Stimulated activated CD8-positive, alpha-beta memory T cell treated with anti-CD3 and anti-CD28 coated beads, Interleukin-12 subunit alpha, Interleukin-12 subunit beta, amount 100 ng/mL, for 1 hour (primary cell): ENCODE measurements at places on chromosomes 11 and 22.
A peak's percentile ranks its signal among the peaks of the same experiment; 100 is the strongest.

- DNase-seq = no peak
These were observed 13.7 kb upstream of the NXPE2 start for GRCh38 chr11:114664641-114665040.

DNA sequence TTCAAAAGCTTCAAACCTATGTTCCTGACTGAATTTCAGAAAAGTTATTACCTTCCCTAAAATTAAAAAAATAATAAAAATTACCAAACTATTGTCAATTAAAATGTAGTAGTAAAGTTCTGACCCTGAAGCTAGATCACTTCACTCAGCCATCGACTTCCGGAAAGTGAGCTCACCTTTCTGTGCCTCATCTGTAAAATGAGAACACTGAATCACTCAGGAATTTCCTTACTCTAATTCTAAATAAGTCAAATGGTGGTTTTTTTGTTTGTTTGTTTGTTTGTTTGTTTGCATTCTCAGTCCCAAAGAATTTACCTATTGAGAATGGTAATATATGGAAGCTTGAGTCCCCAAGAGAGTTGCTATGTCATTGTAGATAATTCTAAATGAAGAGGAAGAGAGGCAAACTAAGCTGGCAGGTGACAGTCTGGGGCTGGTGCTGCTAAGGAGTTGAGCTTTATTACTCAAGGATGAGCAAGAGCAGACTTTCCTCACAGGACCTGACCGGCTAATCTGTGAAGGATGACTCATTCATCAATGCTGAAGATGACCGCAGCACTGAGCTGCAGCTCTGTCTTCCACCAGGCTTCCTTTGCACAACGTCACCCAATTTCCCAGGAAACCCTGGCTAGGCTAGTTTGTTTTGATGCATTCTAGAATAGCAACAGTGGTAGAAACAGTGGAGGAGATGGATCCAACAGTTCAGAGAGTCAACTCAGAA lies 248.8 kb downstream of the RAB38 start:
- DNase-seq = no peak

GRCh38 chr22:30277547-30278344 lies 11.1 kb upstream of the OSM start:
- DNase-seq = no peak

DNA sequence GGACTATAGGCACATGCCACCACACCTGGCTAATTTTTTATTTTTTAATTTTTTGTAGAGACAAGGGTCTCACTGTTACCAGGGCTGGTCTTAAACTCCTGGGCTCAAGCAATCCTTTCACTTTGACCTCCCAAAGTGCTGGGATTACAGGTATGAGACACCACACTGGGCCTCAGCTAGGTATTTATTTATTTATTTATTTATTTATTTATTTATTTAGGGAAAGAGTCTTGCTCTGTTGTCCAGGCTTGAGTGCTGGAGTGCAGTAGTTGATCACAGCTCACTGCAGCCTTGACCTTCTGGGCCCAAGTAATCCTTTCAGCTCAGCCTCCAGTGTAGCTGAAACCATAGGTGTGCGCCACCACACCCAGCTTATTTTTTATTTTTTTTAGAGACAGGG lies 43.2 kb downstream of the HORMAD2 start:
- DNase-seq = no peak

- no peak for DNase-seq
These were observed 31.6 kb upstream of the ARHGAP32 start for GRCh38 chr11:129223701-129224149.

DNA sequence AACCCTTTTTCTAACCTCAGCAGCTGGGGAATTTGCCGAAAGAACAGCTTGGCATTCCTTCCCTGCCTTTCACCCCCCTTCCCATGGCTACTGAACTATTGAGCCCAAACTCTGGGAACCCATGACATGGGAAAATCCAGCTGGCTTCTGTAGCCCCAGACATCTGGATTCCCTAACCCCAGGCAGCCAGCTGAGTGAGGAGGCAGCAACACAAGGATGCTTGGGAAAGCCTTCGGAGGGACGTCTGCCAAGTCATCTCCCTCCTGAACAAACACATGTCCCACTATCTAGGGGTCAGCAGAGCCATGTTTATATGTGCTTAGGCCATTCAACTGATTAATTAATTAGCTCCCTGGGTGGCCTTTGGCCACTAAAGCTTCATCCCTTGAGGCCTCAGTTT lies 21.6 kb downstream of the LRRC55 start:
- no peak for DNase-seq

DNA sequence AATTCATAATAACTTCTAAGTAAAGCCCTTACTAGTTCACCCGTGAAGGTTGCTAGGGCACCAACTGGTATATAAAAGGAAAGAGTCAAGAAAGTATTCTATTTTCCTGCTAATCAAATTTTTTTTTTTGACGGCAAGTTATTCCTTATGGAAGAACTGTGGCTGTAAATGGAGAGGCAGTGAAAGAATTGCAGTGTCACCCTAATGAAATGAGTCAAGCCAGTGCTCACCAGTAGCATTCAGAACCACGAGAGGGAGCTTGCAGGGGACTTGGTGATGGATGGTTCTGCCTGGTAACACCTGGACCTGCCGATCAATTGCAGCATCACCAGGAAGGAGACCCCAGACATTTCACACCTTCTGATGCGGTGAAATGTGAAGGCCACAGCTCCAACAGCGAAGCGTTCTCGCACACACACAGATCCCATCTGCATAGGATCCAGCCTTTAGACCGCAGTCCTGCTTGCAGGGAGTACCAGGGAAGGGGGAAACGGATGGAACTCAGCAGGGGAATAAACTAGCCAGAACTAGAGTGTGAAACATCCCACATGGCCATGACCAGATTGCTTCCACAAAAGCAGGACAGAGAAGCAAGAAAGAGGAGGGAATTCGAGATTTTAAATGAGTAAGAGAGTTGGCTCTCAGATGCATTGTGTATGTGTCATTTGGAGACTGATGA lies 326.2 kb downstream of the TBC1D22A start:
- no peak for DNase-seq

DNA sequence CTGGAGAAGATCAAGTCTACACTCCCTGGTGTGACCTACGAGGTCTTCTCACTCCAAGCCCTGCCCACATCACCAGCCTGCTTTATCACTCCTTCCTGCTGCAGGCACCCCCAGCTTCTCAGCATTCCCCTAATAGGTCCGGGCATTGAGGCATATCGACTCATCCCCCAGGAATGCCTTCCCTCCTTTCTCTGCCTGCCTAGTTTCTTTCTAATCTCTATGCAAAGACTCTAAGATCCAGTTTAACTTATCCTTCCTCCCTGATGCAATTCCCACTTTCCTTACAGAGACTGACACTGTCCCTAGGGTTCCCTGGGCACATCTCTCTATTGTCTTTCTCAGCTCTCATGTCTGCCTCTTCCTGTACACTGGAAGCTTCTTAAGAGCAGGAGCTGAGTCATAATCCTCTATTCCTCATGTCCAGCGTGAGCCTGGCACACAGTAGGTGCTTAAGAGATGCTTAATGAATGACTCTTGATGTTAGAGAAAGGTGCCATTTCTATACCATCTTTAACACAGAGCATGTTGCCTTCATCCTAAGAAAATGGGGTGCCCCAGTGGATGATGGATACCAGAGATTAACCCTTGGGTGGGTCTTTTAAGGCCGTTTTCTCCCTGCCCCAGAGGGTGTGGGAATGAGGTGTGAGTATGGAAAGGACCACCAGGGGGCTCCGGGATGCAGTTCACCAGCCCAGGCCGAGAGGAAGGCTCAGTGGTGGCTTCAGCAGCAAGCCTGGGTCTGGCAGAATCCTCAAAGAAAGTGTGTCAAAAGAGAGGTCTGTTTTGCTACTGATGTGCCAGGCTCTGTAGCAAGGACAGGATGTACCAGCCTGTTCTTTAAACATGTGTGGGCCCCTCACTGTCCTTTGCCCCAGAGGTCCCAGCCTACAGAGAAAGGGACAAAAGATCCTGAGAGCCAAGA lies 34.7 kb downstream of the PARVA start:
- DNase-seq = peak; percentile 2

GRCh38 chr22:32532820-32533128 lies 58.2 kb downstream of the FBXO7 start:
- DNase-seq = no peak

DNA sequence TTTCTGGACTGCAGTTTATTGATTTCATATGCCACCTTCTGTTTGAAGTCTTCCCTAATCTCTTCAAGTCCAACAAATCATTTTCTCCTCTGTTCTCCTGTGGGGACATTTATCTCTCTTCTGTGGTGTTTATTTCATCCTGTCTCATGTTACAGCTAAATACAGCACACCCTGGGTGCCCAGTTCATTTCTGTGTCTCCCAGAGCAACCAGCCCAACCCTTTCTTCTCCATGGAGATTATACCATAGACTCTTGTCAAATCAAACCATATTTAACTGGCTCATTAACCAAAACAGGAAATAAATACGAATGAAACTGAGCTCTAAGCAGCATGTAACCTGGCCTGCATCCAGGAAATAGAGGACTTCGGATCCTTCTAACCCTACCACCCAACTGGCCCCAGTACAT lies at the start of gene MS4A8:
Gene MS4A8 (plus strand): TSS at position 329 of the 408 bp plus-strand sequence. CDS start 1,249 bp downstream, outside the sequence.
- no peak for DNase-seq
